Activated naive CD8-positive, alpha-beta T cell treated with anti-CD3 and anti-CD28 coated beads for 36 hours (primary cell): ENCODE measurements at places on chromosomes 1 and 21. TPM values are rescaled to one million over a fixed set of nuclear protein-coding genes. Genes with fewer than 3 reads are reported as not detected.

Gene PDE4B
- 22.3 TPM for total RNA-seq

Gene TMEM79
- 7.3 TPM for total RNA-seq

Gene GJA8
- not detected for total RNA-seq

Gene TCHHL1
- not detected for total RNA-seq

Gene APCS
- total RNA-seq: not detected

Gene TACSTD2
- 0.33 TPM for total RNA-seq

Gene OR2L8
- not detected for total RNA-seq

Gene DHX9
- 310 TPM for total RNA-seq

Gene CR1L
- total RNA-seq: not detected

Gene SPRR4
- total RNA-seq: not detected

Gene FASLG
- total RNA-seq: 11.8 TPM

Gene CNKSR1
- 2.2 TPM for total RNA-seq

Gene TESK2
- 2.4 TPM for total RNA-seq

Gene KRTAP11-1
- not detected for total RNA-seq

Gene LCE1A
- total RNA-seq: not detected

Gene TAS1R1
- not detected for total RNA-seq

Gene UBL4B
- total RNA-seq: not detected

Gene IFNLR1
- 6.3 TPM for total RNA-seq

Gene RHEX
- not detected for total RNA-seq

Gene PUSL1
- total RNA-seq: 30.0 TPM

Gene FCGR2B
- total RNA-seq: 0.25 TPM
